Stimulated activated CD4-positive, alpha-beta T cell treated with anti-CD3 and anti-CD28 coated beads, Interleukin-2, amount 100 ng/mL, for 24 hours (primary cell): ENCODE measurements at places on chromosomes 2 and 18.

- DNase-seq, result no peak
These were observed 8.9 kb downstream of the KLF11 start for GRCh38 chr2:10052216-10052615.

DNA sequence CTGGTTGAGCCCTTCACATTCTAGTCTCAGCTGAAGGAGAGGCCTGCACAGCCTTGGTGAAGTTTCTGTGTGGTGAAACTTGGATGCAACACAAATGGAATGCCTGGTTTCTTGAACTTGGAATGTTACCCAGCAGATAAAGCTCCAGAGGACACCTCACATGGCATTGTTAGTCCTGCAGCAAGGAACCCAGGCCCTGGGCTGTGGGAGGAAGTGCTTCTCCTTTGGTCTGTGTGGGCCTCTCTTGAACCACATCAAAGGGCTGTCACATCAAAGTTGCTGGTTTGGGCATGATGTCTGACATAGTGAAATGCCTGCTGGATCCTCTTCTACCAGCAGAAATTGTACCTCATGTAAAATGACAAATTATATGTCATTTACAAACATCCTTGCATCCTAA, 198.5 kb downstream of the FHOD3 start:
- no peak for DNase-seq

GRCh38 chr2:144515696-144516410, 4.1 kb downstream of the ZEB2 start:
- DNase-seq, result peak; percentile 40

GRCh38 chr2:39893616-39894015, 114.6 kb upstream of the THUMPD2 start:
- DNase-seq, result no peak
